Lower leg skin (tissue), 4 donors: ENCODE measurements at places on chromosomes 1 and 21. TPM values are rescaled to one million over a fixed set of nuclear protein-coding genes. Genes with fewer than 3 reads are reported as not detected.

KCNN3 gene
- total RNA-seq = 0.13 TPM

UBXN10 gene
- 0.91 TPM for total RNA-seq

TMEM39B gene
- total RNA-seq = 4.3 TPM

DNASE2B gene
- total RNA-seq = not detected

RPL11 gene
- 1,532 TPM for total RNA-seq

SPRR3 gene
- not detected for total RNA-seq

ETNK2 gene
- total RNA-seq = 49.2 TPM

SYCP1 gene
- not detected for total RNA-seq

SPATA45 gene
- total RNA-seq = not detected

C1QB gene
- 29.8 TPM for total RNA-seq

PKLR gene
- total RNA-seq = 0.52 TPM

ZNF670 gene
- total RNA-seq = 3.8 TPM
